ENCODE measurements at places on chromosomes 5 and 9.

- DNase-seq, result no peak
Measured at GRCh38 chr9:3434594-3434993, 91.2 kb downstream of the RFX3 start.

DNA sequence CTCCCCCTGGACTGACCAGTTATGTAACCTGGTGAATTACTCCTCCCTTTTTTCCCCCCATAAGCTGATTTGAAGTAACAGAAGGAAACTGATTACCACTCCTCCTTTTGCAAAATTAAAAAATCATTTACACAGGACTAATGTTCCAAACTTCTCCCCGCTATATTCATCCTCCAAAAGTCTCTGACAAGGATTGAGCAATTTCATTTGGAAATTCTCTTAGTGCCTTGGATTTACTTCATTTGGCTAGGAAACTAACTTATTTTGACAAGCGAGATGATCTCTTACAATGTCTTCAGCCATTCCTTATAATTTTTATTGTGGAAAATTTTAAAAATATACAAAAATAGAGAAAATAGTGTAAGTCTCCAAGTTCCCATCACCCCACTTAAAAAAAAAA is 15.4 kb upstream of the B4GALT1 start:
- DNase-seq, result no peak

DNA sequence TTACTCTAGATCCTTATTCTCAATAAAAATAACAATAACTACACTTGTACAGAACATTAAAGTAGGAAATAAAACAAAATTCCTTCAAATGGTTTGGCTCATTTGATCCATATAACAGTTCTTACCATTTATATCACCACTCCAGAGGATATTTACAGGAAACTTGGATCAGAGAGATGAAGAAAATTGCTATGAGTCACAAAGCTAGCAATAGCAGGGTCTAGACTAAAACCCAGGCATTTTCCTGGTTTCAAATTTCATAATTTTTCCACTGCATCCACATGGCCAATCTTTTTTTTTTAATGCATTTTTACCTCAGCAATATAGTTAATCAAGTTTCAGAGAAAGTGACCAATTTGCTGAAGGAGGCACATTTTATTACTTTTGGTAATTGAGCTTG is 299.2 kb downstream of the ELAVL2 start:
- DNase-seq, result no peak

GRCh38 chr5:177123789-177124485 is 9.6 kb upstream of the NSD1 start:
- DNase-seq, result no peak

DNA sequence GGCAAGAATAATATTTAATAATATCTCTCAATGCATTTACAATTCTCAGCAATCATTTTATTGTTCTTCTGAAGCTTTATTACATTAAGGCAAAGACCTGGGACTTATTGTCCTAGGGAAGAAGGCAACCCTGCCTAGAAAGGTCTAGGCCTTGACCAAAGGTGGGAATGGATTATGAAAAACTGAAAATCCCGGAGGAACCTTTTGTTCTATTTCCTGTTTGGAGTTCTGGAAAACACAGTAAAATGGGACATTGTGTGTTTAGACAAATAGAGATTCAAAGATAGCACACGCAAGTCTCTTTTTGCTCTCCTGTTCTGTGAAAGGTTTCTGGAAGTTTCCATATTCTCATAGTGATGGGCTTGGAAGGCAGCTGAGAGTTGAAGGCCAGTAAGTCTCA is 31.1 kb downstream of the BAAT start:
- DNase-seq, result no peak

DNA sequence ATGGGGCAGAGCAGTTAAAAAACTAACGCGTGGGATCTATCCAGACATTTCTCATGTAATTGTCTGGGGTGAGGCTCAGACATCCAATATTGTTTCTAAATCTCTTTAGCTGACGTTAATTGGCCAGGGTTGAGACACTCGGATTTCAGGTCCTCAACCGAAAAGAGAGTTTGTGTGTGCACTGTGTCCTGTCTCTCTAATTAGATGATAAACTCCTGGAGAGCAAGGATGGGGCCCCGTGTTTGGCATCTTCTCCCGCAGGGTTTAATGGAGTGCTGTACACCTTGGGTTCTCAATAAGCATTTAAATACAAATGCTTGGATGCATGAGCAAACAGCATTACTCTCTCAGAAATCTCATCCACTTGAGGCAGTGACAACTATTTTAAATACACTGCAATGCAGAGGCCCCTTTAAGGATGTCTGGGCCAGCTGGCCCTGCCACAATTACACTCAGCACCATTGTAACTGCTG is 139.6 kb downstream of the MTX3 start:
- no peak for DNase-seq

DNA sequence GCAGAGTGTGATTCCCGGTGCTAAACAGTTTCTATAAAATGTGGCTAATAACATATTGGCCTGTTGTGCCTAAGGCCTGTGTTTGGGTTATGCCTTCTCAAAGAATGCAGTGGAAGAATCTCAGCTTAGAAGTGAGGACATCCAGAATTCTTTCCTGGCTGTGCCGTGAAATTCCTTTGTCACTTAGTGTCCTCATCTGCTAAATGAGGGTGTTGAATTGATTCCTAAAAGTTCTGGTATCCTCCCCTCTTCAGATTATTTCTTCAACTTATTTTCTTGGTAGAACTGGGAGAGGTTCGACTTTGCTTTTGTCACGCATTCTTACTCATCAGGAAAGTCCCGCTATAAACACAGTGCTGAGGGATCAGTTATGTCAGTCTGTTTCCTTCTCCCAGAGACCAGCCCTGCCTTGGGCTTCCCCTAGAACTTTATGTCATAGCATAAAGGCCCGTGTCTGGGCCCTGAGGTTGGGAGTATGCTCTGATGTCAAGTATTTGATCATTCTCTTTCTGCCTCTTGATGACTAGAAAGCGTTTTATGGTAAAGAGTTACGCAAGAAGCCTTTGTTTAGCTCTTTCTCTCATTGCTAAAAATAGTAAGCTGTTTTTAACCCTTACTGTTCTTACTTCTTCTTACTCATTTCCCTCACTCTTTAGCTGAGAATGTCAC is 29.5 kb downstream of the MTAP start:
- DNase-seq, result no peak

- no peak for DNase-seq
Measured at GRCh38 chr5:171367424-171368370, 20.0 kb upstream of the NPM1 start.

Data from T-cell (primary cell).